ENCODE measurements at places on chromosomes 3 and 15. TPM values are rescaled to one million over a fixed set of nuclear protein-coding genes. Genes with fewer than 3 reads are reported as not detected.

DNA sequence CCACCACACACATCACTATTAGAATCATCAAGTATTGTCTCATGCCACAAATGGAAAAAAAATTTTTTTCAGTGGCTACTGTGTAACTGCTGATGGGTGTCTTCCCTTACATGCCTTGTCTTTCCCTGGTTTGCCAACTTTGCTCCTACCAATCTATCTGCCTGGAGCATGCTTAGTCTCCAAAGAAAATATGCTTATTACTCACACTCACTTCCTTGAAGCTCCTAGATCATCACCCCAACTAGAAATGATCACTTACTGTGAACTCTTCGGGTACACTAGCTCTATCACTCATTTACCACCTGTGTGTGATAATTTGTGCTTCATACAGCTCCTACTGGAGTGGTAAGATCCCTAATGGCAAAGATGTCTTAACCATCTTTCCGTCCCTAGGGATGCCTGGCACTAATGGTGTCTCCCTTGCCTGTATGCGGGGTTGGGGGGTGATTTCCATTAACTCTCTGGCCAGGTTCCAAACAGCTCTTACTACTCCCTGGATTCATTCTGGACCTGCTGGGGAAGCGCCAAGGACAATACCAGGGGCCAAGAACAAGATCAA, 799 bp downstream of the VPS33B start:
- DNase-seq: no peak

DNA sequence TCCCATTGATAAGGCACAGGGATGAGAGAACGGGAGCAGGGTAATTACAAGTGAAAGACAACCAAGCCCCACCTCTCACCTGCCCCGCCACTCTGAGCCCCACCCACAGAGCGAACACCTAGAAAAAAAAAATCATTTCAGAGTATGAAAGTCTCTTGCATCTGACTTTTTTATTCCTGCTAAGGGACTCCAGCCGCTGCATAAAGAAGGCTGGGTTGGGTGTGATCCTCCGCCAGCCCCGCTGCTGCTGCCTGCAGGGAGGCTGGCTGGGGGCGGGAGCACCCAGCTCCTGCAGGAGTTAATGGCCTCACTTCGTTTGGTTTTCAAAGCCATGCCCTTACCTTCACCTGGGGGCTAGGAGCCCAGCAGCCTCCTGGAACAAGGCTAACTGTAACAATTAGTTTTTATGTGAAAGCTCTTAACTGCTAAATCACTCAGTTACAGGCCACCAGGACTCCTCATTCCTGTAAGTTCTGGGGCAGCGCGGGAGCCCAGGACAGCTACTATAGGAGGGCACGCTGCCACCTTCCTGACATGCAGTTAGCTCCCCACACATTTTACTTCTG, 78.0 kb upstream of the SNRPA1 start:
- DNase-seq: no peak

GRCh38 chr15:31385736-31386135, 59.1 kb downstream of the KLF13 start:
- DNase-seq: no peak

- DNase-seq: no peak
These were observed 27.3 kb downstream of the CCDC33 start for GRCh38 chr15:74263466-74263865.

DNA sequence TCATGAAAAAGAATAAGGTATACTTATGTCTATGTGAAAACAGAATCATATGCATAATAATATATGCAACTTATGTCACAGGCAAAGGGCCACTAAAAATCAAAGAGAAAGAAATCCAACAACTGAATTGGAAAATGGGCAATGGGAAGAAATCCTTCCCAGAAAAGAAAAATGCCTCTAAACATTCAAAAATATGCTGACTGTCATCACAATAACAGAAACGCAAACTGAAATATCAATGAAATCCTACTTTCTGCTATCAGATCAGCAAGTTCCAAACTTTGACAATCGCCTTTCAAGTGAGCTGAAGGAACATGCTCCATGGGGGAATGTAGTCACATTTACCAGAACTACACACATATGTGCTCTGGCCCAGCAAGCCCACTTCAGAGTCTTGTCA, 99.4 kb upstream of the KLF13 start:
- DNase-seq: no peak

DNA sequence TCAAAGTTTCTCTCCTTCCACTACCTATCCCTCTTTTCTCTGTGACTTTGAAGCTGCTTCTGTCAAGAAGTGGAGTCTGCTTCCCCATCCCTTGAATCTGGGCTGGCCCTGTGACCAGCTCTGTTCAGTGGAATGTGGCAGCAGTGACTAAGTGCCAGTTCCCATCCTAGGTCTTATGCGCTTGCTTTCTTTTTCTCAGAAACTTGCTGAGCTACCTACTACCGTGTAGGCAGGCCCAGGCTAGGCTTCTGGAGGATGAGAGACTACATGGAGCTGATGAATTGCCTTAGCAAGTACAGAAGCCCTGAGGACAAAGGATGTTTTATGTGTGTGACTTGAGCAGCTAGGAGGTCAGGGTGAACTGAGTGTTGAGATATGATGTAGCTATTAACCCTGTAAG, 123.2 kb downstream of the PDCD6IP start:
- DNase-seq: no peak

GRCh38 chr3:161132391-161132790, 27.2 kb upstream of the B3GALNT1 start:
- DNase-seq: no peak

- DNase-seq: no peak
These were observed 24.3 kb downstream of the HERC1 start for GRCh38 chr15:63809452-63809851.

DNA sequence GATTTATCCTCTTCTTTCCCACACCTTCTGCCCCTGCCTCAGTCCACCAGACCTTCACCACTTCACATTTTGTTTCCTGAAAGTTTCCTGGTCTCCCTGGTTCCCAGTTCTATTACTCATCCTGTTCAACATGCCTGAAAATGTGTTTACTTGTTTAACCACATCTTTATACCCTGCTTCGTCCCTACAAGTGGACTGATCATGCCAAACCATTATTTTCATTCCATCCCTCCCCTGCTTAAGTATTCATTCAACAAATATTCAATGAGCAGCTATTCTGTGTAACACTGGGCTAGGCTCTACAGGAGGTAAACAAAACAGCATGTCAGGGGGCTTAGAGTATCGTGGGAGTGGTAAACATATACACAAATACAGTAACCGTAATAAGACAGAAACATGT, 5.5 kb downstream of the MYO5A start:
- DNase-seq: no peak

DNA sequence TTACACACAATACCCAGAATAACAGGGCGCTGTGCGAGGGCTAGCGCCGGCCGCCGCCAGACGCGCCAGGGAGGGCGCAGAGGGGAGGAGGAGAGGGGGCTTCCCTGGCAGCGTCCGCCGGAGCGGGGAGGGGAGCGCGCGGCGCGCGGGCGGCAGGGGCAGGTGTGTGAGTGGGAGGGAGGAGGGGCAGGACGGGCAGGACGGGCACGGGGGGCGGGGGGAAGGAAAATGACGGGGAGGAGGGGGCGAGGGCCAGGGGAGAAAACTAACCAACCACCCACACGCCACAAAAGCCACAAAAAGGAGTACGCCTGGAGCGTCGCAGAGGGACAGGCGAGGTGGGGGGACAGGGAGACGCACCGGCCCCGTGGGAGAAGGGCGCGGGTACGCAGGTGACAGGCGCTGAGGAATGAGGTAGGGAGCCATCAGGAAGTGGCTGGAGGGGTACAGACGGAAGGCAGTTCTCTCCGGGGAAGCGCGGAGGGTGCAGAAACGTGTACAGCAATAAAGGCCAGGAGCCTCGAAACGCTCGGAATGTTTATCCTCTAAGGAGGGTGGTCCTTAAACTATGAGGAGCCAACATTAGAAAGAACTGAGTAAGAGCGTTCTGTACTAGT, 610 bp upstream of the SATB1 start:
- DNase-seq: peak; percentile 82

GRCh38 chr3:94647131-94647530, 584.3 kb downstream of the NSUN3 start:
- no peak for DNase-seq

- DNase-seq: no peak
These were observed 742.0 kb upstream of the CFAP20DC start for GRCh38 chr3:59791774-59792308.

GRCh38 chr3:194928831-194929577, 243.3 kb downstream of the FAM43A start:
- no peak for DNase-seq

GRCh38 chr15:20349774-20350498, 191.7 kb downstream of the GOLGA6L6 start:
- DNase-seq: peak; percentile 91

- peak; percentile 34 for DNase-seq
These were observed 109.4 kb downstream of the ATG7 start for GRCh38 chr3:11381563-11381962.

- no peak for DNase-seq
These were observed 316.5 kb upstream of the ICE2 start for GRCh38 chr15:60795471-60795870.

DNA sequence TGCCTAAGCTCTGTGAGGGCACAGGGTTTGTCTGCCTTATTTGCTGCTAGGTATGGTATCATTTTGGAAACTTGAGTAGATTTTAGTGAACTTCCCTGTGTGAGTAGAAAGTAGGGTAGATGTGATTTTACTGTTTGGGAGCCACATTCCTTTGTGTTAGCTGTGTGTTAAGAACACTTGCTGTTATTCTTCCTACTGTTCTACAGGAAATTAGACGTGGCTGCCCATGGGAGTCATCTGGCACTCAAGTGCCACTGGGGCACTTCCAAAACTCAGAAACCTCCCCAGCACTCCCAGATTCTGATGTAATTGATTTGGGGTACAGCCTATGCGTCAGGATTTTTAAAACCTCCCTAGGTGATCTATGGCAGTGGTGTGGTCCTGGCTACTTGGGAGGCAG, 369.9 kb upstream of the C2CD4B start:
- no peak for DNase-seq

DNA sequence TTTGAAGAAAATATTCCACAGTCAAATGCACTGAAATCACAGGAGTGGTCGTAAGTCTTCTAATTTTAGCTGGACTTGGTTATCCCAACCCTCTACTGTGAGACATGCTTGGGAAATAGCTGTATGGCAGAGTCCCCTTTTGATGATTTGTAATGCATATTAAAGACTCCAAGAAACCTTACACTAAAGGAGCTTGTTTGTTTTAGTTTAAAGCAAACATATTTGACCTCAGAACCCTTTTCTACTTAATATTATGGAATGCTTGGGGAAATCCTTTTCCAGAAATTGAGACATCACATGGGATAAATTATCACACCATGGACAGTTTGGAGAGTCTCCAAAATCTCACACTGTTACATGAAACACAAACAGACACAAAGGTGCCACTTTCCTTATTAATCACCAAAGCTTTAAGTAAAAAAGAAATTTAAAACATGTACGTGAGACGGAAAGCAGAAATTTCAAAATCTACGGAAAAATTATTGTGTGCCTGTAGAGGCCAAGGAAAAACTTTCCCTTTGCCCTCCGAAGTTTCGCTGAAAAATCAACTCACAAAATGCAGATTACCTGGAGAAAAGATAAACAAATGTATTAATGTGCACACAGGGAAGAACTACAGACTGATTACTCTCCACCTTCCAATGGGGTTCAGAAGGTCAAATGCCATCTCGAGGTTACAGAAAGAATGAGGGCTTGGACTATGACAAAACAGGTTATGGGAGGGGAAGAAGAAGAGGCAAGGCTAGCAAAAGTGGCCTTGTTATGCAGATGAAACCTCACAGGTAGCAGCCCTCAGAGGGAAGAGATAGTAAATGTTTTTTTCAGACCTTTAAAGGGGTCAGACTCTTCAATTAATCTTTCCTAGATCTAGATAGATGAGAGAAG, 7.0 kb upstream of the CPB1 start:
- no peak for DNase-seq

GRCh38 chr15:94445566-94446160, 214.3 kb downstream of the MCTP2 start:
- no peak for DNase-seq

DNA sequence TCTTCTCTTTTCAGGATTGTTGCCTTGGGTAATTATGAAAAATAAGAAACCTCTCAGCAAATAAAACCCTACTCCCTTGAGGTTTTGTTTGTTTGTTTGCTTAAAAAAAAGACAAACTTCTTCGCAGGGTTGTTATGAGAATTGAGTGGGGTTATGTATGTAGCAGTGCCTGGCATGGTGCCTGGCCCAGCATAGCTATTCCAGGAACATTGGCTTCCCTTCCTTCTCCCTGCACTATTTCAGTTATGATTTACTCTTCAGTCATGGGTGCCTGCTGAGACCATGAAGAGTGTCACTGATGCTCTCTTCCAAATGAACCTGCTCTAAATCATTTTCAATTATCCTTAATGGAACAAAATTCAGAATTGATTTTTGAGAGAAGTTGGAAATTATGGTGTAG, 283.5 kb upstream of the ROPN1 start:
- no peak for DNase-seq

GRCh38 chr15:23566071-23566554, 639 bp downstream of the MKRN3 start:
- DNase-seq: no peak

DNA sequence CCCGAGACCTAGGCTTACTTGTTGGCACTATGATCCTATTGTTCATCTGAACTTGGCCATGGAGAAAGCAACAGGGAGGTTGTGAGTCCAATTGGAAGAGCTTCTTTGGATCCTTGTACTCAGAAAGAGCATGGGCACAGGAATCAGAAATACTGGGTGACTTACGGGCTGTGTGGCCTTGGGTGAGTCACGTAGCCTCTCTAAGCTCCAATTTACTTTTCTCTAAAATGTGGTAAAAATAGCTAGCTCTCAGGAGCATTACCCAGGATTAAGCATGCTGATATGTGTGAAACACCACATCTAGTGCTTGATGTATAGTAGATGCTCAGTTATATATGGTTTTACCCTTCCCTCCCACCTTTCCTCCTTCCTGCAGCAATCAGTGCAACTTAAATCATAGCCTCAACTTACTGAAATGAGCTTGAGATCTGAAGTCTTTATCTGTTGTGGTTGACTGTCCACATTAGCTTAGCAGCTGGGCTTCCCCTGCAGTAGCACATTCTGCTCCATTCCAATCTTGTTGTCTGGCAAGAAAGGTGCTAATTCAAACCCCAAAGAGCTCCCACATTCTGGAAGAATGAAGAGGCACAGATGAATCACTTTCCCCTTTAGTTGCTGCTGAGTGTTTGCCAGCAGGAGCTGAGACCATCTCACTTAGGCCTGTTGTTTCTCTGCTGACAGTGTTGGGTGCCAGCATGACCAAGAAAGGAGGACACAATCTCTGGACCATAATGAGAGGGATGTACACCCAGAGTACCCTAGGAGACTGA, 299.1 kb upstream of the TRIM42 start:
- DNase-seq: no peak

- no peak for DNase-seq
These were observed 87.0 kb downstream of the HHLA2 start for GRCh38 chr3:108383306-108383705.

GRCh38 chr3:160129459-160130061, 95.7 kb upstream of the C3orf80 start:
- DNase-seq: no peak

- DNase-seq: no peak
These were observed 44.7 kb downstream of the BOC start for GRCh38 chr3:113255854-113256615.

The GPR27 gene
- total RNA-seq: 6.4 TPM

The LRRC31 gene
- not detected for total RNA-seq

The PDCD6IP gene
- 96.4 TPM for total RNA-seq

The GATA2 gene
- 11.1 TPM for total RNA-seq

The RAB11A gene
- 98.4 TPM for total RNA-seq

The CCR9 gene
- total RNA-seq: 0.12 TPM

The ASB14 gene
- total RNA-seq: not detected

The GALNT15 gene
- total RNA-seq: 1.3 TPM

The BSN gene
- total RNA-seq: 0.66 TPM

The NCKIPSD gene
- 5.9 TPM for total RNA-seq

The MYEF2 gene
- 21.5 TPM for total RNA-seq

The IP6K2 gene
- 19.1 TPM for total RNA-seq

The GABRG3 gene
- not detected for total RNA-seq

The EOMES gene
- total RNA-seq: 0.38 TPM
